ENCODE measurements at places on chromosomes 11 and 22.

- DNase-seq, result no peak
Measured at GRCh38 chr11:418343-419247, 3.8 kb upstream of the SIGIRR start.

DNA sequence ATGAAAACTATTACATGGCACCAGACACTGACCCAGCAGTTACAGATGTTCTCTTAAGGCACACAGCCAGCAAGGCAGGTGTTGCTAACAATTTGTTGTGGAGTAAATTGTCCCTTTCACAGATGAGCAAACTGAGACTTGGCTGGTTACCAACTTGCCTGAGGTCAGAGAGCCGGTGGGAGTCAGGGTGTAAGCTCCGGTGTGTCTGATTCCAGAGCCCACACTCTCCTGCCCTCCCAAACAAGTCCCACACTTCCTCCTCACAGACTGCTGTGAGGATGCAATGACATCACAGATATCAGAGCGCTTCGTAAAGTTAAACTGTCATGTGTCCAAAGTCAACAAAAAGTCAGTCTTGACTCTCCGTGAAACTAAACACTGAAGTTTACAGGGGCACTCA lies 12.5 kb downstream of the GDPD5 start:
- DNase-seq, result peak; percentile 11

DNA sequence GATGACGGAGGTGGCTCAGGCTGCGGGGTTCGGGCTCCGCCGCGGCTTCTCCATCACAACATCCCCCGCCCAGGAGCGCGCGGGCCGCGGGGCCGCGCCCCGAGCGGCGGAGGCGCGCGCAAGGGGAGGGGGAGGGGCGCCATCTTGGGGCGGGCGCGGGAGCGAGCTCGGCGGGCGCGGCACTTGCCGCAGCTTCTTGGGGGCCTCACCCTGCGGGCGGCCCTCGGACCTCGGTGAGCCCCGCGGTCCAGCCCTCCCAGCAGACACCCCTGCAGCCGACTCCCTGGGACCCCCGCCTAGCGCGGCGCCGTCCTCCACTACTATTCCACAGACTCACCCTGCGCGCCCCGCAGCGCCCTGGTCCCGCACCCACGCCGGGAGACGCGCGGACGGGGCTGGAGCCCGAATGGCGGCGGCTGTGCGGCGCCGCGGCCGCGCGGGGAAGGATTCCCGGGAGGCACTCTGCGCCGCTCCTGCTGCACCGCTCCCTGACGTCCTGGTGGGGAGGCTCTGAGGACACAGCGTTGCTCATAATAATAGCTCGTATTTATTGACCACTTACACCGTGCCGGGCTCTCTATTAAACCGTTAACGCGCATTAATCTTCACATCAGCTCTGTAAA lies at the start of gene APBB1:
APBB1 (minus strand) TSS at position 86 of the 623 bp plus-strand sequence. CDS start 7,747 bp downstream, outside the sequence.
- DNase-seq, result peak; percentile 54

GRCh38 chr11:115897707-115898106 lies 393.5 kb upstream of the CADM1 start:
- DNase-seq, result no peak

DNA sequence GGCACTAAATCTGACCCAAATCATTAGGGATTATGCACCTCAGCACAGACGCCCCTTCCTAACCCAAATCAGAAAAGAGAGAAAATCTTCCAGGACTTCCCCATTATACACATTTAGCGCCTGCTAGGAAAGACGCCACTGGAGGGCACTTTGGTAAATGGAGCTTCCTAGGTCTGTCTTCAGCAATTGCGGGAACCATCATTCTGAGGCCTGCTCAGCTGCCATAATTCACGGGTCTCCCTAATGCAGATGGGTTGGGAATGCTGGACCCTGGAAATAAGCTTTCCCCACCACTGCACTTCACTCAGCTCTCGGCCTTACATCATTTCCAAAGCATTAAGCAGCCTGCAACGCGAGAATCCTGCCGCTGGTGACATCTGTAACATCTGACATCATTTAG lies 86.2 kb upstream of the OPCML start:
- DNase-seq, result no peak

GRCh38 chr11:1547467-1548098 lies 24.5 kb downstream of the DUSP8 start:
- no peak for DNase-seq

DNA sequence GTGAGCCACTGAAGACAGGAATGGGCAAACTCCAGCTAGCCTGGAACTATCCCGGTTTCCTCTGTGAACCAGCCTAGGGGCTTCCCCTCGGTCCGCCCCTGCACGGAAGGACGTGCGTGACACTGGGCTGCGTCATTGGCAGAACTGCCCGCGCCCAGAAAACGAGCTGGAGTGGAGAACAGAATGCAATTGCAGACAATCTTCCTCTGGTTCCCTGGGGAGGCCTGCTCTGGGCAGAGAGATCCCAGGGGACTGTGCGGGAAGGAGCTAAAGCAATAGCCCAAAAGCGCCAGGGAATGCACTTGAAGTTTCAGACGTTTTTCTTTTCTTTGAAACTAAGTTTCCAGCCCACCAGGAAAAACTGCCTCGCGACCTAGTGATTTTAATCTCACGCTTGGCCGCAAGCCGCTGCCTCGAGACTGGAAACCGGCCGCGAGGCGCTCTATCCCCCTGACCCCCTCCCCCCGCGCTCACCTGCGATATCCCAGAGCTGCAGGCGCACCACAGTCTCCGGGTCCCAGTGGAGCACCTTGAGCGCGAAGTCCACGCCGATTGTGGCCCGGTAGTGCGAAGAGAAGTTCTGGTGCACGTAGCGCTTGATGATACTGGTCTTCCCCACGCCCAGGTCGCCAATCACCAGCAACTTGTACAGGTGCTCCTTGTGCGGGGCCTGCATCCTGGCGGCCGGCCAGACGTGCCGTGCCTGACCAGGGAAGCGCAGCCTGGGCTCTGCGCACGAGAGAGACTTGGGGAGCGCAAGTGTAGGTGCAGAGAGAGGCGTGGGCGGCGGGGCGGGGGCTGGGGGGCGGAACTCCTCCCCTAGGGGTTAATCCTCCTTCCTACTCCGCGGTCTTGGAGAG lies at the start of gene RAB38:
RAB38 (minus strand) TSS at position 735 of the 860 bp plus-strand sequence; CDS start at position 676, 59 bp downstream.
- peak; percentile 54 for DNase-seq

GRCh38 chr11:69401715-69402114 lies 79.7 kb upstream of the LINC01488 start:
- DNase-seq, result no peak
